Left ventricle myocardium superior (tissue), 1 donor: ENCODE measurements at places on chromosomes 6 and 20.

GRCh38 chr6:13131935-13132661, 196.2 kb downstream of the TBC1D7 start:
- DNase-seq = no peak

DNA sequence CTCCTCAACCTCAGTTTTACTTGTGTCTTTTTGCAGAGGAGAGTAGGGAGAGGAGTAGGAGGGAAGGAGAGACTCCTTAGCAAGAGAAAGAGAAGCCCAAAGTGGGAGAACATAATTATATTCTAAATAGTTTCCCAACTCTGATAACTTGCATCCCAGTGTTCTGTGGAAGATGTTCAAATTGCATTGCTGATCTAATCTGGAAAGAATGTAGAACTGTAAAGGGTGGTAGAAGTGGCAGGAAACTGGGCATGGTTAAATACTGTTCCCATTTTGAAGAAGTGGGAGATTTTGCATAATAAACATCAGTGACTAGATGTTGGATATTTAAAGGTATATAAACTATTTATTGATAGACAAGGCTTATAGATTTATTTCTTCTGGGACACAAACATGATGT, 42.6 kb upstream of the HMGN3 start:
- DNase-seq = no peak

DNA sequence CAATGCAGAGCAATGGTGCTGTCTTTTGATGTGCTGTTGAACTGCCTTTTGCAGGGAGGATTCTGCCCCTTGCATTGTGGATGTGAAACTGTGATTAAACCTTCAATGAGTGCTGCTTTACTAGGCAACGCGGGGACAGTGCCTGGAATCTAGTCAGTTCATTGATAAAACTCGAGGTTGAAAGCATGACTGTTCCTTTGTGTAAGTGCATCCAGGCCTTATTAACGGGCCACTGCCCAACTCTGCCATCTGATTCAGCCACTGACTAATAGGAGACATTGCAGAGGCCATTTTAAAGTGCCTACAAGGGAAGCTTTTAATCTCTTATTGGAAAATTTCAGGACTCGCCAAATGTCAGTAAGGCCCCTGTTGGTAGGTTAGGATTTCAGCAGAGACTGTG, 49.3 kb downstream of the SLC35F1 start:
- DNase-seq = no peak

GRCh38 chr6:127635091-127635490, 58.1 kb downstream of the C6orf58 start:
- no peak for DNase-seq

DNA sequence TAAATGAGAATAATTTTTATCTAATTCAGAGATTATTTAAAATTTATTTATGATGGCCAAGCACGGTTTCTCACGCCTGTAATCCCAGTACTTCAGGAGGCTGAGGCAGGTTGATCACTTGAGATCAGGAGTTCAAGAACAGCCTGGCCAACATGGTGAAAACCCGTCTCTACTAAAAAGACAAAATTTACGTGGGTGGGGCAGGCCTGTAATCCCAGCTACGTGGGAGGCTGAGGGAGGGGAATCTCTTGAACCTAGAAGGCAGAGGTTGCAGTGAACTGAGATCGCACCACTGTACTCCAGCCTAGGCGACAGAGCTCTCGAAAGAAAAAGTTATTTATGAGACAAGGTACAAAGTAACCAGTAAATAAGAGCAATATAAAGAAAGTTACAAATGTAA, 59.5 kb upstream of the AGPAT4 start:
- no peak for DNase-seq

DNA sequence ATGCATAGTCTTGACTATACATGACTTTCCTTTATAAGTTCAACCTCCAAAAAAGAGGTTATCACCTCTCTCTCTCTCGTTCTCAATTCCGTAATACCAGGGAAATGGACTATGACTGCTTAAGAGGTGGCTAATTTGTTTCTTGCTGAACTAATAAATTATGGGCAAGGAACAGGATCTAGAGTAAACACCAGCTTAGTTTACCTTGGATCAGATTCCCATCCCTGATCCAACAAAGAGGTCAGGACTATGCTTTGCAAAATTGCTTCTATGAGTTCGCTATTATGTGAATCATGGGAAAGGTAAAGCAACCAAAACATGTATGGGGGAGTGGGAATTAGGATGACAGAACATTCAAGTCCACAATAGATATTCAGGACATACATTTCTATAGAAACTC, 630.7 kb downstream of the HACE1 start:
- no peak for DNase-seq

DNA sequence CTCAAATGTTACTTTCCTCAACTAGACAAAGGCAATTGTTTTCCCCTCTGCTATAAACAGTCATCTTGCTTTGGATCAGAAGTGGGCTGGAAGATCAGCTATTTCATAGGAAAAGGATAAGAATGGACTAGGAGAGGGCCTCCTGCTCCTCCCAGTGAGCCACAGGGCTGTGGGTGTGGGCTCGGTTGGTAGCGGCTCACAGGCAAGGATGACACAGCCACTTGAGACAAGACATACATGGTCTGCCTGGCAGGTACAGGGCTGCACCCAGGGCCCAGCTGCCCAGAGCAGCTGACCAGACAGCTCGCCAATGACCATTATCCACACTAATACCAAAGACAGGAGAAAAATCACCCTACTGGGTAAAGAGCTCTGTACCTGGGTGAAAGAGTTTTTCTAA, 9.0 kb upstream of the SLA2 start:
- DNase-seq = no peak

- no peak for DNase-seq
These were observed 425.4 kb upstream of the HTR1E start for GRCh38 chr6:86511962-86512361.

DNA sequence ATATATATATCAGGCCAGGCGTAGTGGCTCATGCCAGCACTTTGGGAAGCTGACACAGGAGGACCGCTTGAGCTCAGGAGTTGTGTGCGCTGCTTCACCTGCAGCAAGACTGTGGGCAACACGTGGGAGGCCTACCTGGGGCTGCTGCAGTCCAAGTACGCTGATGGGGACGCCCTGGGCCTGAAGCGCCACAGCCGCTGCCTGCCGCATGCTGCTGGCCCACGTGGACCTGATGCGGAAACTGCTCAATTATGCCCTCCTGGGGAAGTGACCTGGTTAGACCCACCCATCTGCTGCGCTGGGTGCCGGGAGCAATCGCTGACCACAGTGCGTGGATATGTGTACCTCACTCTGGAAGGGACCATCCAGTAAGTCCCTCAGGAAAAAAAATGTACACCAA, 1.8 kb upstream of the PSORS1C2 start:
- no peak for DNase-seq

GRCh38 chr20:1323256-1323655, 5.7 kb downstream of the SDCBP2 start:
- DNase-seq = peak; percentile 1

DNA sequence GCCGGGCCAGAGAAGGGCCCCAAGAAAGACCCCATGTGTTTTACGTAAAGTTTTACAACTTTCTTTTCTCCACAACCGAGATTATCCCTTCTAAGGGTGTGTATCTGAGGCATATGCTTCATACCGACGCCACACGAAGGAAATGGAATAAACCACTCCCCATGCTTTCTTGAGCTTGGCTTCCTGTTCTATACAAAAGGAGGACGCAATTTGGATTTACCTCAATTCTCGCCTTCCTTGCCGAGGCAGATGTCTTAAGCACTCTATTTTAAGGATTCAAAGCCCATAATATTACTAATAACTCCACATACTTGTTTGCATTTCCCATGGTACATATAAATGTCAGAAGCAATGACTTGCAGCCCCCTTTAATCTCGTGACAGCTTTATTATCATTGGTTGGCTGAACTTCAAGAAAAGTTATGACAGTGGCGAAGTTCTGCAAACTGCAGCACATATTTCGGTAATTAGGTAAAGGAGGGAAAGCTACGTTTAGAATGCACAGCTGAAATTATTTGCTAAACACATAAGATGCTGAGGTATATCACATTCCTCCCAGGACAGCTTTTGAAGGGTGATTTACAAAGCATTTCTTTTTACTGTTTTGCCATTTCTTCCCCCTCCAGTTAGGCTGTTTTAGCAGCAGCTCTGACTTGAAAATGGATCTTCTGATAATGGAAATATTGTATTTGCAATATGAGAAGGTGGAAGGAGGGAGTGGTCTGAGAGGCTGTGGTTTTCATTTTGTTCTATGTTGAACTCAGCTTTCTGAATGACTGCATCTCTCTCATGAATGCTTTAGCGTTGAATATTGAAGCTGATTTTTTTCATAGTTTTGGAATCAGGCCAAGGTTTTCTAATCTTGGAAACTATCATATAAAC, 330.5 kb downstream of the EPHA7 start:
- DNase-seq = no peak

- DNase-seq = no peak
These were observed 41.2 kb upstream of the ASIP start for GRCh38 chr20:34200023-34200422.
